Pancreas (tissue), 10 donors: ENCODE measurements at places on chromosomes 12 and 14. TPM values are rescaled to one million over a fixed set of nuclear protein-coding genes. Genes with fewer than 3 reads are reported as not detected.

Gene REM2
- total RNA-seq = 0.41 TPM

Gene TAPBPL
- 9.6 TPM for total RNA-seq

Gene OLR1
- total RNA-seq = 1.1 TPM

DNA sequence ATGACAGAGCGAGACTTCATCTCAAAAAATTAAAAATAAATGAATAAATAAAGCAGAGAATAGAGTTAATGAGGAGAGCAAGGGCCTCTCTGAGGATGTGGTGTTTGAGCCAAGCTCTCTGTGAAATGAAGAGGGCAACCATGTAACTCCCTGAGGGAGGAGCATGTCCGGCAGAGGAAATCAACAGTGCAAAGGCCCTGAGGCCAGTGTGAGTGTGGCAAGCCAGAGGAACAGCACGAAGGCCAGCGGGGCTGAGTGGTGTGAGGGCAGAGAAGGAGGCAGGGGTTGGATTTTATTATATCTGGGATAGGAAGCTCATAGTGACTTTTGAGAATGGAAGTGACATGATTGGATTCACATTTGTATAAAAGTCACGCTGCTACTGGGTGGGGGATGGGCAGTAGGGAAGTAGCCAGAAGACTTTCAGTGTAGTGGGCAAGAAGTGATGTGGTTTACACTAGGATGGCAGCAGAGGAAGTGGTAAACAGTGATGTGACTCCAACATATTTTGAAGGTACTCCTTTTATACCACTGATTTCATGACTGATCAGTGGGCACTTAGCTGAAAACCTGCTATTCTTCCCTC lies 10.3 kb upstream of the LRP1-AS start:
- no peak for DNase-seq
